Suppressor macrophage (primary cell): ENCODE measurements at places on chromosomes 1 and 21.

DNA sequence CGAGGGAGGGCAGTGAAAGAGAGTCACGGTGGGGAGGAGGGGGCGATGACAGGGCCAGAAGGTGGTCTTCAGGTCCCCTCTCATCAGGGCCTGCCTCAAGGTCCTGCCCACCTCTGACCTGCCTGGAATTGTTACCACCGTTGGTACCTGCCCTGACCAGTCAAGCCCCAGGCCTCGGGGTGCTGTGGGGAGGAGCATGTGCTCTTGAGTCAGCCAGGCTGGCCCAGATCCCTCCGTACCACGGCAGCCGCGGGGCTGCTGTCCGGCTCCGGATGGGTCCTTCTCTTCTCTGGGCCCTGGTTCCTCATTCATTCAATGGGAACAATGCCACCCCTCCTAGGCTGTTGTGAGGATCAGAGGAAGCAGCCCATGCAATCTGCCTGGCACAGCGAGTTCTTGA, 22.0 kb downstream of the SERINC2 start:
- no peak for DNase-seq

DNA sequence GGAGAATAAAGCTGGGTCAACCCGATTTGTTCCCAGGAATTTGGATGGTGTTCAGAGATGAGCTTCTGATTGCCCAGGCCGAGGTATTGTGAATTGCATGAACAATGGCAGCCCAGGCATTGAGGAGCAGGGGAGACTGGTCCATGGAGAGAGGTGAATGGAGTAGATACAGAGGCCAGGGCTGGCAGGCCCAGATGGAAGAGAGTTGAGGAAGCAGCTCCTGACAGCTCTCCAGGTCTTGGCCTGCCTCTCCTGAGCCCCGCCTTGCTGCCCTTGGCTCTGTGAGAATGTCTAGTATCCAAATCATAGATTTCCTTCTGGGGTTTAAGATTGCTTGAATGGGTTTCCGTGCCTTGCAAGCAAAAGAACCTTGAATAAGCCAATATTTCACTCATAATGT, 11.5 kb downstream of the ABCA4 start:
- DNase-seq: no peak

DNA sequence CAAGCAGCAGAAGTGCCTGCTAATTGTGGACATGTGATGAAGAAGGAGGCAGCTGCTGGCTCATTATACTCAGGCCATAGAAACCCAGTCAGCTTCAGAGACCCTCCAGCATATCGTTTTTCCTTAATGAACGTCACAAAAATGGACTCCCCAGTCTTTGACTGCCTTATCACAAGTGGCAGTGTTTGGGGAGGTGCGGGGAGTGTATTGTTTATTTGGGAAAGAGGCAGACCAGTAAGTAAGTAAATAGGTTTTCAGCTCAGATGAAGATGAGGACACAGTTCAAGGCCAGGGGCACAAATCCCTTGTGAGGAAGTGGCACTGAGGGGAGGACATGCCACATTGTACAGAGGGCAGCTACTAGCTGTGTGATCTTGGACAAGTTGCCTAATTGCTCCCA, 43.5 kb upstream of the NRDC start:
- no peak for DNase-seq

DNA sequence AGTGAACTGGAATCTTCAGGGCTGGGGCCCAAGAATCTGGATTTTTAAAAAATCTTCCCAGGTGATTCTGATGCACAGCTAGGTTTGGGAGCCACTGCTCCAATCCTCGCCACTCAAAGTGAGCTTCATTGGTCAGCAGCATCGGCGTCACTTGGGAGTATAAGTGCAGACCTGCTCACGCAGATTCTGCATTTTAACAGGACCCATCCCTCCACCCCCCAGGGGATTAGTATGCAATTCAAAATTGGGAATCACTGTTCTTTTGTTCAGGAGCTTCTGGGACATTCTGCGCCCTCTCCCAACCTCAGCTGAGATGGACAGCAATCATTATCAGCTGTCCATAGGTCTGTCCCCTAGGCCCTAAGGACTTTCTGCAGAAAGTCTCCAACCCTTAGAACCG, 53.5 kb downstream of the LGR6 start:
- DNase-seq: no peak
